Stimulated activated CD4-positive, alpha-beta T cell treated with anti-CD3 and anti-CD28 coated beads, Interleukin-2, amount 100 ng/mL, for 24 hours (primary cell): ENCODE measurements at places on chromosomes 1 and 21.

DNA sequence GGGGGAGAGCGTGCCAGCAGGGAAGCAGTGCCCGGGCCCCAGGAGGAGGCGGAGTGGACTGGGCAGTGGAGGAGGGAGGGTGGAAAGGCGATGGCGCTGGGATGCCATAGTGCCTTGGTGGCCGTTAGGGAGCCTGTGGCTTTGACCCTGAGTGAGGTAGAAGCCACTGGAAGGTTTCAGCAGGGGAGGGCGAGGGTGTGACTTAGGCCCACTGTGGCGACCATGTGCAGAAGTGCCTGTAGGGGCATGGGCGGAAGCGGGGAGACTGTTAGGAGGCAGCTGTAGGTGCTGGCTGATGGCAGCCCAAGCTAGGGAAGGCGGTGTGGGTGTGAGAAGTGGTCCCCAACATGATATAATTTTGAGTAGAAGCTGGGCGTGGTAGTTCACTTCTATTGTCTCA is 28.2 kb downstream of the LHX4 start:
- no peak for DNase-seq

DNA sequence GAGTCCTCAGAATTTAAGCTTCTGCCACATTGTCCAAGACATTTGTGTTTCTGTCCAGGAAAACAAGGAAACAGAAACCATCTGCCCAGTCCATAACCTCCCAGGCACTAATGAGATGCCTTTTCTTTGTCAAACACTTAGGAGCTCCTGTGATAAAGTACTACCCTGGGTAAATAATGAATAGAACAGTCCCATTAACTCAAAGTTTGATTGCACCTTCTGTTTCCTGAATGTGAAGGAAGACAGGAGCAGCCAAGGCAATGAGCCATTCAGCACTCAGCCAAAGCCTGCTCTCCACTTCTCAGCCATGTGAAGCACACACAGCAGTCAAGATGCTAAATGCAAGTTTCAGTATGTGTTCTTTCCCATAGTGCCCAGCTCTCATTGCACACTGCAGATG is 199.8 kb downstream of the SEC16B start:
- DNase-seq, result no peak

DNA sequence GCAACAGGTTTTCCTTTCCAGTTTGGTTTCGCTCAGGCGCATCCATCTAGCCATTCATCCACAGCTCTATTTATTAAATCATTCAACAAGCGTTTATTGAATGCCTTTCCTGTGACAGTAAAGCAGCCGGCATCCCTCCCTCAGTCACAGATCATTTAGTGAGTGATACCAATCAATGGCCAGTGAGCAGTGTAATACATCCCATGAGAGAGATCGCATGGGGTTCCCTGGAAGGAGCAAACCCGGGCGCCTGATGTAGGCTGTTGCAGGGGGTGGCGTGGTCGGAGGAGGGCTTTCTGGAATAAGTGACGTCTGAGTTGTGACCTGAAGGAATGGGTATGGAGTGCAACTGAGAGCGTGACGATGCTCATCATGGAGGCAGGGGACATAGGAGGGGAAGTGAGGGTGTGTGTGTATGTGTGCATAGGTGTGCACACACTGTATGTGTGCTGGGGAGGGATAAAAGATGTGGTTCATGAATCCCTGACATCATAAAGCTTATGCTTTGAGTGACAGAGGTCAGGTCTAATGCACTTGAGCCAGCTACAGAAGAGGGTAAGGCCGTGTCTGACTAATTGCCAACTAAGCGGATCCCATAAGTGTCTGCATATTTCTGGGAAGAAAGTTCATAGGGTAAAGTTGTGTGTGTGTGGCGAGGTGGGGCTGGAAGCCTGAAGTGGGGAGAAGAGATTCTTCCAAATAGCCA is 6.6 kb downstream of the FCMR start:
- no peak for DNase-seq

DNA sequence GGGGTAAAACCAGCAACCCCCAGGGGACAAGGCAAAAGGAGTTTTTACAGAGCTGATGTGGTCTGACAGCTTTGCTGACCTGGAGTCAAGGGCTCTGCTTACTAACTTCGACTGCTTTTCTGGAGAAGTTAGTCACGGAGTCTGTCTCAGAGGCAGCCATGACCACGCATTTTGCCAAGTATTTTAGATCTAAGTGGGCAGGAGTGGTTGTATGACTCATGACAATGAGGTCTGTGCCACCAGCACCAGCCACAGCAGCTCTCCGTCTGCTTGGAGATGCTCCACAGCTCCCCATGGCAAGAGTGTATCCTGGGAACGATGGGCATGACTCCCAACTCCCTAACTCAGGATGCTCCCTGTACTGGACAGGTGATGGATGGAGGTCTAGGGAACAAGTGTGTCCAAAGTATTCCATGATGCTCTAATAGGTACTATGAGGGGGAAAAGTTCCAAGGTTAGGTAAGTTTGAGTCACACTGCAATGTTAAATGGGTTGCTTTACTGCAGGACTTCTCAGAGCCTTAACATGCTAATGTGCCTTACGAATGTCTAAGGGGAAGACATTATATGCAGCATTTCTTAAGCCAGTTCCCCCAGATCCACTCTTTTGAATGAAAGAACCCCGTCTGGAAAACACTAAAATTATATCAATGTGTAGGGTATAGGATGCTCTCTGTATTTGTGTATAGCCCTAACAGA is 359.0 kb downstream of the HHAT start:
- DNase-seq, result no peak

GRCh38 chr1:114341299-114341698 is 169.7 kb downstream of the TRIM33 start:
- no peak for DNase-seq

DNA sequence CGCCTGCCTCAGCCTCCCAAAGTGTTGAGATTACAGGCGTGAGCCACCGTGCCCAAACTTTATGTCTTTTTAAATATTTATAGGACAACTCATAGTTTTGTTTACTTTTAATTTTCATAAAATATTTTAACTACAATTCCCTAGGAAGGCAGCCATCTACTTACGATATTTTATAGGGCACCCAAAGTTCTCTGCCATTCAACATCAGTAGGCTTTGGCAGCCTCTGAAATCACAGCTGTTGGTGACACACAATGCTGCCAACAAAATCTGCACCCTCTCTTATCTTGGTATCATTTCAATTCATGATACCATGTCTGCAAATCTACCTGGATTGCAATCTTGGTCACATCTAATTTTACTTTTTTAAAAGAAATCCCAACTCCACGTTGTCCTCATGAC is 27.1 kb upstream of the ERO1B start:
- DNase-seq, result no peak

GRCh38 chr1:7552402-7552801 is 218.7 kb upstream of the VAMP3 start:
- DNase-seq, result no peak

DNA sequence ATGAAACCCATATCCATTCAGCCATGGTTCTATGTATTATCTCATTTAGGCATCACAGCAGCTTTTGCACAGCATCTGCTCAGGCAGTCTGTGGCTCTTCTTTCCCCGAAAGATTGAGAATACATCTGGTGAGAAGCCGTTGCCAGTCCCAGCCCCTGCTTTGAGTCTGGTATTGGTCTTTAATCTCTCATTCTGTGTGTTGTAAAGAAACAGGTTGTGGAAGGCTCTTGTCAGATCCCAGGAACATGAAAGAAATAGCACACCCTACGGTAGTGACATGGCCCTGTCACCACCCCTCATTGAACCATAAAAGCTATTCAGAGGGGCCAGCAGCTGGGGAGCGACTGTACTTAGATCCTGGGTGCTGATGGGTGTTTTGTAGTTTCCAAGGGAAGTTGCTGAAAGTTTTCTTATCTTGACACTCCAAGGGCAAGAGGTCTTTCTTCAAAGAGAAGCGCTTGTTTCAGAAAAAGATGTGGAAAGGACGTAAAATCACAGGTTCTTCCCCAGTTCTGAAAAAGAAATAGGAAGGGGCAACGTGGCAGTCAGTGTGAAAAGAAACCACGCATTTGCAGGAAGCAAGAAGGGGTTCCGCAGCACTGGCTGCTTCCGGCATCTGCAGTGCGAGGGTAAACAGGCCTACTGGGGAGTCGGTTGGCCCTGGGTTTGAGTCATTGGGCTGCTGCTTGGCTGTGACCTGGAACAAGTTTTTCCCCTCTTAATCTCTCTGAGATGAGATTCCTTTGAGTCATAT is 145.0 kb downstream of the DHRS3 start:
- DNase-seq, result peak; percentile 78

- DNase-seq, result no peak
Measured at GRCh38 chr1:8017495-8018197, 8.5 kb downstream of the ERRFI1 start.

GRCh38 chr1:145716641-145717345 is 2.5 kb upstream of the CD160 start:
- no peak for DNase-seq

- no peak for DNase-seq
Measured at GRCh38 chr1:115456441-115456961, 118.5 kb upstream of the NGF start.

- DNase-seq, result no peak
Measured at GRCh38 chr1:163656095-163656759, 334.5 kb downstream of the NUF2 start.

GRCh38 chr1:94892604-94893254 is 34.2 kb downstream of the CNN3 start:
- DNase-seq, result no peak

DNA sequence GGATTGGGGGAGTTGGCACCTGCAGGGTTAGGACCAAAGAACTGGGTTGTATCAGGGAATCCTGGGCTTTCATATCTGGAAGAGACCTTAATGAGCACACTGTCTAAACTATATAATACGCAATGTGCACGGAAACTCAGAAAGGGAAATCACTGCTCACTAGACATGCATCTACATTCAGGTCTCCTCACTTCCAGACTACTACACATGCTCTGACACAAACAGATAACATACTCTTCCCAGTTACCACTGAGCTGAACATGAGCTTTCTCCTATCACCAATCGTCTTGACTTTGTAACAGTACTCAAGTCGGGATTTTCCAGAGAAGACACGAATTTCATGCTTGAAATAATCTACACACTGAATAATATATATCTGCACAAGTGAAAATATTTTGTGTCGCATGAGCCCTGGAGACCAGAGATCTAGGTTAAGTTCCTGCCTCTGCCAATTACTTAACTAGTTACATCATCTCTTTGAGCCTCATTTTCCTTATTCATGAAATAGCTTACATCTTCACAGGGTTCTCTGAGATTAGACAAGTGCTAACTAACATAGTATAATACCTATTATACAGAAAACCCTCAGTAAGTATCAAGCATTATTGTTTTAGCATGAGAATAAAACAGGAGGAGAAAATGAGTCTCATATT is 101.1 kb downstream of the JAK1 start:
- no peak for DNase-seq

DNA sequence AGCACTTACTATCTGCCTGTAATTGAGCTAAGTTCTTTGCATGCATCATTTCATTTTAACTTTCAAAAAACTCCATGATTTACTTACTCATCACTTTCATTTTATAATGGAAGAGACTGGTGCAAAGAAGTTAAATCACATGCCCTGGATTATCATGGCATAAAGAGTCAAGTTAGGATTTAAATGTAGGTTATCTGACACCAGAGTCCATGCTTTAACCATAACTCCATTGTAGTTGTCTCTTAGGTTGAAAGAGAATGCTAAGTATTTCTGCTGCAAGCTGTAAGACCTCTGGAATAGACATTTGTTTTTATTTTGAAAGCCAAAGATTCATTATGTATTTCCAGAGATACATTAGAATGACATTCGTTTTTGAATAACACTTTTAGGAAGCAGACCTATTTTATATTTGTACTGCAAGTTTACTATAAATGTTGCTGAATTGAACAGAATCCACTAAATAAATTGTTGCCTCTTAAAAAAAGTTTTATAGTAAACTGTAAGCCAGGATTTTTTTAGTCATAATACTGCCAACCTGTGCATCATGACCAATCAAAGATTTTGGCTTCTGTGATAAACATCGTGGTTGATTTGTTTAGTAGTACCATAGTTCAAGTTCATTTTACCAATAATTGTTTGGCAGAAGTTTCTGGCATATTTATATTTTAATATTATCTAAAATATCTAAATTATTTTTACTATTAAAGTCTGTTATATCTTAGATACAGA is 26.1 kb downstream of the CFH start:
- DNase-seq, result no peak

DNA sequence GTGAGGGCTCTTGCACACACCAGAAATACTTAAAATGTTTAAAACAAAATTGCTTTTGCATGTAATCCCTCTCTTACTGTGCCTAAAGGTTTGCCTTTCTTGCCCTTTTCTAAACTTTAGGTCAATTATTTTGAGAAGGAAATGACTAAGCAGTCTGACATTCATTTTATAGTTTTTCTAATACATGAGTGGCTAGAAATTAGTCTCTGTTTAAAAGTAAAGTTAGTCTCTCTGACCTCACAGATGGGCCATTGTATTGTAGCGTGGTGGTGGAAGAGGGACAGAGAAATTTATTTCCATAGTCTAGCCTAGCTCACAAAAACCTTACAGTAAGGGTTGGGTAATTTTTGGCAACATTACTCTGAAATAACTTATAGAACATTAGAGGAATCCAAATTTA is 3.6 kb upstream of the COL11A1 start:
- DNase-seq, result no peak

DNA sequence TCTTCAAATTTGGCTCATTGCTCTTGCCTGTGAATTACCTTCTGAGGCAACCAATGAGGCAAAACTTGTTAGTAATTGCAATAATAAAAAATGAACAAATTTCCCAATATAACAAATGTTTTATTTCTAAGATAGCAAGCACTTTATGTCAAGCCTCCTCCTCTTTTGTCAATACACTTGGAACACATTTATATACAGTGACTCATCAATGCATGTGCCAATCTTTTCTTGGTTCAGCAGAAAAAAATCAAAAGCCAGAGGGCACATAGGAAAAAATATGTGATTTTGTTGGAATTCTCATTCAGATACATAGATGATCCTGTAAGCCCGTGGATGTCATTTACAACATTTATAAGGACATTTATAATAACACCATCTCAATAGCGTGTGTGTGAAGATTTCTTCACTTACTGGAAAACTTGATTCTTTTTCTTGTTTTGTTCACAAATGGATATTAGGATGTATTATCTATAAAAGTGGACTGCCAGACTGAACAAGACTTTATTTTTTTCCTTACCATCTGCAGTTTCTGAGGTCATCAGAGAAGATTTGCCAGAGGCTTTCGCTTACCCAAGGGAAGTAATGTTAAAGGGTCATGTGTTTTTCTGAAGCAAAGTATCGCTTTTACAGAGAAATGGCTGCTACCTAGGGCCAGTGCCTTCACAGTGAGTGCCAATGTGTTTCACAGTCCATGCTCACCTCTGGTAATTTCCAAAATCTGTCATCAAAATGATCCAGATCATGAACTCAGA is 645.7 kb upstream of the PTBP2 start:
- DNase-seq, result no peak
